ENCODE measurements at places on chromosomes 1 and 21. TPM values are rescaled to one million over a fixed set of nuclear protein-coding genes. Genes with fewer than 3 reads are reported as not detected.
A peak's percentile ranks its signal among the peaks of the same experiment; 100 is the strongest.

Gene C1orf115
- 6.4 TPM for total RNA-seq

Gene TOMM20
- total RNA-seq = 151 TPM

Gene KLF17
- total RNA-seq = not detected

Gene PRAMEF6
- total RNA-seq = not detected

Gene ANXA9
- 1.5 TPM for total RNA-seq

Gene VANGL2
- total RNA-seq = 62.5 TPM

Gene IL20
- total RNA-seq = not detected

Gene NUP133
- total RNA-seq = 72.1 TPM

Gene S100A3
- 0.47 TPM for total RNA-seq

Gene SFN
- 4.0 TPM for total RNA-seq

Gene DDAH1
- 52.1 TPM for total RNA-seq

Gene LAD1
- total RNA-seq = 30.5 TPM

Gene PCP4L1
- 1.0 TPM for total RNA-seq

Gene SPRR2B
- not detected for total RNA-seq

Gene AIRE
- total RNA-seq = not detected

Gene TMEM200B
- total RNA-seq = 11.0 TPM

DNA sequence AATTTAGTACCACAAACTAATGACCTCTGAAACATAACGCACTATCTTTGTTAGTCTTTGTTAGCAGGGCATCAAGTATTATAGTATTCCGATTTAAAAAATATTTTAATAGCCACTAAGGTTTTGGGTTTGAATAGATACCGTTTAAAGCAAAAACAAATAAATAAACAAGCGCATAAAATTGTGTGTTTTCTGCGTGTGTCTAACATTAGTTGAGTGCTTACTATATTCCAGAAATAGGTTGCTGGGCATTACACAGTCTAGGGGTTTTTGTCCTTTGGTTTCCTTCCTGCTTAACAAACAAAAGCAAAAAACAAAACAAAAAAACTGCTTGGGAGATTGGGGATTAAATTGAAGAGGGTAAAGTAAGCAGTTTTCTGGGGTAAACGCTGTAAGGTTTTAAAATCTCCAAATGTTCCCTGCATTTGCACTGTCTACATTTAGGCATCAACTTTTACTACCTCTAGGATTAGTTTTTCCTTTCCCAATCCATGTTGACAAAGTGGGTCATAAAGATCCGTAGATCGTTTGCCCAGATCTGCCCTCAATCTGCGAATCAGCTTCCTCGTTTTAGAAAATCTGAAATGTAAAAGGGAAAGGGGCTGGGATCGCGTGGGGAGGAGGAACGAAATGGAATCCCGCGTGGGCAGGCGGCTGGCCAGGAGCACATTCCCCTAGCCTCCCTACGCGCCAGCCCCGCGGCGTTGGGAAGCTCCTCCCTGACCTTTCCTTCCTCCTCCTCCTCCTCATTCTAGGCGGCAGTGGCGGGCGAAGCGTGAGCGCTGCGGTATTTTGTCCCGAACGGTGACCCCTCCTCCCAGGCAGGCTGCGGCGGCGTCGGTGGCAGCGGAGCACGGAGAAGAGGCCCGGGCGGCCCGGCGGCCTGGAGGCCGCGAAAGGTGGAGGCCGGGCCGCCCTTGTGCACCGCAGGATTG lies at the start of gene KCTD3:
KCTD3 (plus strand) TSS at position 749 of the 935 bp plus-strand sequence. CDS start 382 bp downstream, outside the sequence.
- H3K36me3 ChIP-seq = no peaks in the 10 kb centered on the region
- no peaks in the 10 kb centered on the region for H3K27me3 ChIP-seq
- H3K27ac ChIP-seq = peak within 1 kb of the TSS; percentile 75
- H3K4me1 ChIP-seq = no peaks in the 10 kb centered on the region
- peak within 1 kb of the TSS; percentile 83 for H3K4me3 ChIP-seq
- no peak for DNase-seq

DNA sequence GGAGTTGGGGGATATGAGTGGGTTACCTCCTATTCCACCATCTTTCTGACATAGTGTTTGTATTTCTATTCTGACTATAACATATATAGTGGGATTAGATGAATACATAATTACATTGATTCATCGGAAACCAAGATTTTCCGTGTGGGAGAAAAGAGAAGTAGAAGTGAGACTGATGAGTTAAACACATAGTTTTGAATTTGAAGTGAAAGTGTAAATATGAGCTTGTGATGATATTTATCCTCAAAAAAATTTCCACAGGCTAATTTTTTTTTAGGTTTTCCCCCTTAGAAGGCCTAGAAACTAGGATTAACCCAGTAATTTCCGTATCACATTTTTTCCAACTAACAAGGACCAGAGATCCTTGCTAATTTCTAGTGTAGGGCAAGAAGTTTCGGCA lies 6.9 kb downstream of the CD1B start:
- H3K27me3 ChIP-seq = no peaks in the 10 kb centered on the region
- no peak for DNase-seq
- H3K4me3 ChIP-seq = no peak overlapping the region
- H3K27ac ChIP-seq = no peak overlapping the region

GRCh38 chr1:209777587-209777986 lies 6.8 kb downstream of the C1orf74 start:
- H3K4me1 ChIP-seq = no peaks in the 10 kb centered on the region
- no peak overlapping the region for H3K27ac ChIP-seq
- H3K4me3 ChIP-seq = no peak overlapping the region
- H3K36me3 ChIP-seq = no peaks in the 10 kb centered on the region

DNA sequence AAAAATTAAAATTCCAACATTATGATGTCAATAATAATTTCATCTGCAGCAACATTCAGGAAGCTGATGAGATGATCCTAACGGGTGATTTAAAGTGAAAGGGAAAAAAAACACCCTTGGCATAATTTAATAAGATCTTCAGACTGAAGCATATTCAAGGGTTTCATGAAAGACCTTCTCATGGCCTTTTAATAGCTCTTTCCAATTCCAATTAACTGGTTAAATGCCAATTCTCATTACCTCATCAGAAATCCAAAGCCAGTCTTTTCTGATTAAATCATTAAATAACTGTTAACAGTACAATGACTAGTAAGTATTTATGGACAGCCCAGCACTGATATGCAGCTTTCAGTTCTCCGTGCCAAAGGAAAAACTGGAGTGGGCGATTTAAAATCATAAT lies 407.5 kb downstream of the SMYD3 start:
- no peak overlapping the region for H3K27ac ChIP-seq
- H3K4me3 ChIP-seq = no peak overlapping the region
- H3K4me1 ChIP-seq = no peaks in the 10 kb centered on the region
- H3K36me3 ChIP-seq = no peaks in the 10 kb centered on the region
- DNase-seq = no peak

GRCh38 chr1:116147972-116148371 lies 36.8 kb downstream of the MAB21L3 start:
- H3K4me3 ChIP-seq = no peak overlapping the region
- peaks cover 6% of the 10 kb centered on the region for H3K27me3 ChIP-seq
- no peak overlapping the region for H3K27ac ChIP-seq
- no peaks in the 10 kb centered on the region for H3K36me3 ChIP-seq

DNA sequence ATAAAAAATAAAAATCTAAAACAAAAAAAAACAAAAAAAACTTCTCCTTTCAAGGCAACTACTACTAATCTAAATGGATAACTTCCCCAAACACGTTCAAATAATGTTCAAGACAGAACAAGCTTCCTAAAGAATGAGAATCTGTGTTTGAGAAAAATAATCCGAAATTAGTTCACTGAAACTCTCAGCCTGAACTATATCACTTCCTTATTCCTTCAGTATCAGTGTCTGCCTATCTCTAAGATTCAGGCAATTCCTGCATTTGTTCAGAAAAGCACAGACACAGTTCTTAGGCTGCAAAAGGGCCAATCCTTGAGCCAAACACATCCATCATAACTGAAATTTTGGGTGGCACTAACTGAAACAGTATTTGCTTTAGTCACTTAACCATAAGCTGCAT lies 22.4 kb downstream of the DSTYK start:
- no peaks in the 10 kb centered on the region for H3K27me3 ChIP-seq
- no peak overlapping the region for H3K4me3 ChIP-seq
- H3K27ac ChIP-seq = no peak overlapping the region
- no peak for DNase-seq

GRCh38 chr1:233625510-233625981 lies 11.6 kb downstream of the KCNK1 start:
- H3K4me1 ChIP-seq = no peaks in the 10 kb centered on the region
- no peaks in the 10 kb centered on the region for H3K36me3 ChIP-seq
- DNase-seq = no peak
- H3K4me3 ChIP-seq = no peak overlapping the region

GRCh38 chr1:4488018-4488417 lies 166.4 kb upstream of the AJAP1 start:
- no peaks in the 10 kb centered on the region for H3K4me1 ChIP-seq
- H3K4me3 ChIP-seq = no peak overlapping the region
- no peaks in the 10 kb centered on the region for H3K36me3 ChIP-seq
- no peaks in the 10 kb centered on the region for H3K27me3 ChIP-seq
- no peak for DNase-seq
- no peak overlapping the region for H3K27ac ChIP-seq

DNA sequence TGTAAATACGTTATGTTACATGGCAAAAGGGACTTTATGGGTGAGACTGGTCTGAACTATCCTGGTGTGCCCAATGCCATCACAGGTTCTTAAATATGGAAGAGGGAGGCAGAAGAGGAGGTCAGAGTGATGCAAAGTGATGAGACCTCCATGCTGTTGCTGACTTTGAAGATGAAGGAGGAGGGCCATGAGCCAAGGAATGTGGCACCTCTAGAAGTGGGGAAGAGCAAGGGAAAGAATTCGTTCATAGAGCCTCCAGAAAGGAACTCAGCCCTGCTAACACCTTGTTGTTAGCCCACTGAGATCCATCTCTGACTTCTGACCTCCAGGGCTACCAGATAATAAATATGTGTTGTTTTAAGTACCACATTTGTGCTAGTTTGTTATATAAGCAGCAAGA lies 462.0 kb downstream of the RPS6KC1 start:
- DNase-seq = no peak
- no peaks in the 10 kb centered on the region for H3K36me3 ChIP-seq
- no peak overlapping the region for H3K27ac ChIP-seq
- peaks cover 6% of the 10 kb centered on the region for H3K4me1 ChIP-seq
- H3K4me3 ChIP-seq = no peak overlapping the region

GRCh38 chr1:209042413-209042812 lies 541.1 kb upstream of the CAMK1G start:
- H3K4me1 ChIP-seq = no peaks in the 10 kb centered on the region
- H3K27me3 ChIP-seq = no peaks in the 10 kb centered on the region
- no peak overlapping the region for H3K4me3 ChIP-seq
- no peaks in the 10 kb centered on the region for H3K36me3 ChIP-seq
- DNase-seq = no peak

DNA sequence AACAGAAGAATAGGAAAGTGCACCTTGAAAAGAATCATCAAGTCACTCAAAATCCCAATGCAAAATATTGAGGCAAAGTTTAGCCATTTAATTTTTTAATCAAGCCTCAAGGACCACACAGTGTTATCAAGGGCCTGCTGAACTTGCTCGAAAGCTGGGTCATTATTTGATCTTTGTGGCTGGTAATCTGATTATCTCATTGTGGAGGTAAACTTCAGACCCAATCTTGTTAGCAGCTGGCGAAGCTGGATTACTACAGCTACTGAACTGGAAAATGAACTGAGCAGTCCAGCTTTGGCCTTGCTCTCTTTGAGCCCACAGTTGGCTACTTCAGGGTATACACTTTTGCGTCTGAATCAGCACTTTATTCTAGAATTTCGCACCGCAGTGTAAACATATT lies 94.4 kb downstream of the BARHL2 start:
- no peak overlapping the region for H3K27ac ChIP-seq
- no peaks in the 10 kb centered on the region for H3K36me3 ChIP-seq
- DNase-seq = no peak
- no peaks in the 10 kb centered on the region for H3K27me3 ChIP-seq

GRCh38 chr1:90558126-90558525 lies 159.0 kb downstream of the BARHL2 start:
- H3K4me3 ChIP-seq = no peak overlapping the region
- peaks cover 28% of the 10 kb centered on the region for H3K27me3 ChIP-seq
- H3K4me1 ChIP-seq = peaks cover 23% of the 10 kb centered on the region
- no peak for DNase-seq

GRCh38 chr1:210728437-210729149 lies 399.9 kb downstream of the HHAT start:
- no peaks in the 10 kb centered on the region for H3K36me3 ChIP-seq
- H3K27ac ChIP-seq = no peak overlapping the region
- no peaks in the 10 kb centered on the region for H3K27me3 ChIP-seq
- H3K4me1 ChIP-seq = no peaks in the 10 kb centered on the region
- DNase-seq = no peak
- H3K4me3 ChIP-seq = no peak overlapping the region

- H3K36me3 ChIP-seq = no peaks in the 10 kb centered on the region
- no peak for DNase-seq
- H3K4me1 ChIP-seq = no peaks in the 10 kb centered on the region
- no peaks in the 10 kb centered on the region for H3K27me3 ChIP-seq
- H3K27ac ChIP-seq = no peak overlapping the region
- H3K4me3 ChIP-seq = no peak overlapping the region
These were observed 21.3 kb downstream of the TMCC2 start for GRCh38 chr1:205248793-205249601.

- H3K36me3 ChIP-seq = no peaks in the 10 kb centered on the region
- H3K4me3 ChIP-seq = no peak overlapping the region
- no peaks in the 10 kb centered on the region for H3K4me1 ChIP-seq
- no peak overlapping the region for H3K27ac ChIP-seq
- H3K27me3 ChIP-seq = no peaks in the 10 kb centered on the region
These were observed 84.4 kb upstream of the PGBD5 start for GRCh38 chr1:230510496-230510895.

GRCh38 chr1:10450156-10450814 lies 454 bp downstream of the CORT start:
- no peak overlapping the region for H3K27ac ChIP-seq
- no peak for DNase-seq
- H3K4me1 ChIP-seq = peaks cover 8% of the 10 kb centered on the region
- H3K36me3 ChIP-seq = no peaks in the 10 kb centered on the region
- H3K4me3 ChIP-seq = no peak overlapping the region

- no peak overlapping the region for H3K27ac ChIP-seq
- H3K36me3 ChIP-seq = no peaks in the 10 kb centered on the region
- H3K4me3 ChIP-seq = no peak overlapping the region
- no peaks in the 10 kb centered on the region for H3K27me3 ChIP-seq
These were observed 172.3 kb downstream of the TPR start for GRCh38 chr1:186202776-186203175.

DNA sequence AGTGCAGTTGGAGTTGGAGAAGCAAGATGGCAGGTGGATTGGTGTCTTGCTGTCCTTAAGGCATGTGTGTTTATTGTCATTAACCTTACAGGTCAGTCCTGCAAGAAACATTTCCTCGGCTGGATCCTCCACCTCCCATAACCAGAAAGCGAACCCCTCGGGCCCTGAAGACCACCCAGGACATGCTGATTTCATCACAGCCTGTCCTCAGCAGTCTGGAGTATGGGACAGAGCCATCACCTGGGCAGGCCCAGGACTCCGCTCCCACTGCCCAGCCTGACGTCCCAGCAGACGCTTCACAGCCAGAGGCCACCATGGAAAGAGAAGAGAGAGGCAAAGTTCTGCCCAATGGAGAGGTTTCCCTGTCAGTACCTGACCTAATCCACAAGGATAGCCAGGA lies 1.6 kb downstream of the C1orf226 start:
- 0 out of 2 replicates have a peak, but pooled peaks cover 4% of the 10 kb centered on the region for H3K36me3 ChIP-seq
- no peaks in the 10 kb centered on the region for H3K4me1 ChIP-seq
- H3K27ac ChIP-seq = no peak overlapping the region
- H3K27me3 ChIP-seq = no peaks in the 10 kb centered on the region

Measured in H1 (cell line).